Activated CD8-positive, alpha-beta memory T cell treated with anti-CD3 and anti-CD28 coated beads, Interleukin-2, amount 50 U/mL, for 4 hours (primary cell): ENCODE measurements at places on chromosomes 12 and 14.

DNA sequence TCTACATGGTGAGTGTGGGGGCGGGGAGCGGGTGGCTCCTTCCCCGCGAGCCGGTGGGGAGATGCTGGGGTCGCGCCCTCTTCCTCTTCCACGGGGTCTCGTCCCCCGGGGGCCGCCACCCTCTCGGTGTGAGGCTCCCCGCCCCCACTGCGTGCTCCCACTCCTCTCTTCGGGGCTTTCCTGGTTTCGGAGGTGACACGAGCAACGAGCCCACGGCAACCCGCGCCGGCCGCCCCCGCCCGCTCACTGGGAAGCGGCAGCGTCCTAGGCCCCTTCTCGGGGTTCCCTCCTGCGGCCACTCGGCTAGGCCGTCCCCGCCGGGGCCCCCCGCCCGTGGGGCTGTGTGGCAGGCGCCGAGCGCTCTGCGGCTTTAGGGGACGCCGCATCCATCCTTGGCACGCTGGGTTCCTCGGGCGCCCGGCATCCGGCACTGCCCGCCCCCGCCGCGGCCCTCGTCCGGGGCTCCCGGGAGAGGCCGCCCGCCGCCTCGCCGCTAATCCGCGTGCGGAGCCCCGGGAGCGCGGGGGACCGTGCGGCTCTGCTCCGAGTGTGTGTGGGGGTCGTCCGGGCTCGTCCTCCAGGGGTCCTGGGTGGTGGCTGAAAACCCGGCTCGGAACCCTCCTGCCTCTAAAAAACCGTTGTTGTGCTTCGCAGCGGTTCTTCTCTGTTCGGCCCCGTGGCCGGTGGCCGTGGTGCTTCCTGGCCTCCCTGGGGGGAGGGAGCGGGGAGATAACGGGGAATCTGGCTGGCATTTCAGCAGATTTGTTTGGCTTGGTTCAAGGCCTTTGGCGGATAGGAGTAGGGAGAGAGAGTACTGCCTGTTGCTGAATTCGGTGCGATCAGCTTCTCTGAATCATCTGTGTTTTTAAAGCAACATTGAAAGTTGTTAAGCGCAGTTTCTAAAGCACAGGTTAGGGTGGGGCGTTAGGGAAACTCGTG lies 1.0 kb downstream of the PCNX1 start:
- peak; percentile 68 for DNase-seq

- DNase-seq = no peak
Measured at GRCh38 chr12:83102499-83102898, 415.8 kb downstream of the TMTC2 start.

DNA sequence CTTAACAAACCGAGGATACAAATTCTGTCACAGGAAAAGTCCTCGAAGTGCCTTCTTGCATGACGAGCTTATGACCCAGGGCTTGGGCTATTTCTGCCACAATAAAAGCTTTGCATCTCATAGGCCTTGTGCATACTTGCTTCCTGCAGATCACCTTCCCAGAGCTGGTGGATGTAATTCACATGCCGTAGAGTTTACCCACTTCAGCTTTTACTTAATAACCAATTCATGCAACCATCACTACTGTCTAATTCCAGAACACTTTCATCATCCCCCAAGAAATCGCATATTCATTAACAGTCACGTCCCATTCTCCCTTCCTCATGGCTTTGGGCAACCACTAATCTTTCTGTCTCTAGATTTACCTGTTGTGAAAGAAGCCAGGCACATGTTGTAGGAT lies 9.0 kb upstream of the BDKRB1 start:
- no peak for DNase-seq

DNA sequence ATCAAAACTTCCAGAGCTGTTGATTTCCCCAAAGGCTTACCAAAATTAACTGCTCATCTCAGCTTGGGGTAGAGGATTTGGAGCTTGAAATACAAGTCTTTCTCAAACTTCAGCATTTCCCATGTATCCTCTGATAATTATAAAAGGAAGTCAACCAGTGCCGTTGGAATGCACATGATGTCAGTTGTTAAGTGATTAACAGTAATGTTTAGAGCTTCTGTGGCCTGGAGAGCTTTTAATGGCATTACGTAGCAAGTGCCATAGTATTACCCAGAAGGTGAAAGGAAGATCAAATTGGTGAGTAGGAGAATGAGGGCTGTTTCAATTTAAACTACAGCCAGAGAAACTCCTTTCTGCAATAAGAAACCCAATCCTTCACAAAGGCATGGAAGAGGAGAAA lies 62.5 kb upstream of the PTPRR start:
- no peak for DNase-seq

GRCh38 chr14:89491711-89492381 lies 74.8 kb upstream of the FOXN3 start:
- DNase-seq = no peak
